ENCODE measurements at places on chromosomes 1 and 21.
A peak's percentile ranks its signal among the peaks of the same experiment; 100 is the strongest.

DNA sequence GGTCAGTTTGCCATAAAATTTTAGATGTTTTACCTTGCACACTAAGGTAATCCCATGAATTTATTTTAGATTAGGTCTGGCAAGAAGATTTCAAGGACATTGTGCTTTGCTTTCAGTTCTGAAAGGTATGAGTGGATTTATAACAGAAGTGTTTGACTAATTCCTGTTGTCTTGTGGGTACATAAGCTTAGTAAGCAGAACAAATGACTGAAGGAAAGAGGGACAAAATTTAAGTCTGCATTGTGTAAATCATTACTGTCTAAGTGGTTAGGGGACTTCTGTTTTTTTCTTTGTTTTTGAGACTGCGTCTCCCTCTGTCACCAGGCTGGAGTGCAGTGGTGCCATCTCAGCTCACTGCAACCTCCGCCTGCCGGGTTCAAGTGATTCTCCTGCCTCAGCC, 60.1 kb downstream of the PKN2 start:
- peak; percentile 42 for DNase-seq

GRCh38 chr1:207863893-207864535, 46.9 kb downstream of the CD34 start:
- peak; percentile 76 for DNase-seq

DNA sequence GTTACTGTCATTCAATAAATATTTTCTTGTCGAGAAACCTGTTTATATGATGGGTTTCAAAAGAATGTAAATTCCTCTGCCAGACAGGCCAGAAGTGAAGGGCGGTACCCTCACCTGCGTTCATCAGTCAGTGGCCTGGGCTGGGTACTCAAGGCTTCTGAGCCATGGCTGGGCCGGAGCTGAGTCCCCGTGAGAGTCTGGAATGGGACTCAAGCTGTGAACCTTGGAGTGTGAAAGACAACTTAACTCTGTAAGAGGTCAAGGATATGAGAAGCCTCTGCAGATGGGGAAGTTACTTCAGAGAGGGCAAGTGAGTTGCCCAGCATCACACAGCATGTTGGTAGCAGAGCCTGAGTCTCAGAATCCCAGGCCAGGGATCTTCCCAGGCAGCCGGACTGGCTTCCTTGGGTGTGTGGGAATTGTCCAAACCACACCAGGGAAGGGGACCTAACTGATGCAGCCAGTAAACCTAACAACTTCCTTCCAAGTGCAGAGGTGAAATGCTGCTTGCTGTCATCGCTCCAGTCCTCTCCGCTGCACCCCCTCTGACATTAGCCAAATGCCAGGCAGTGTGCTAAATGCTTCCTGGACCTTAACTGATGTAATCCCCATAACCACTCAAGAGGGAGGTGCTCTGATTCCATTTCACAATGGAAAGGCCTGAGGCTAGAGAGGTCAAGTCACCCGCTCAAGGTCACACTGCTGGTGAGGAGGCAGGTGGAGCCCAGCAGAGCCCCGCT, 4.8 kb downstream of the DISP3 start:
- no peak for DNase-seq

- no peak for DNase-seq
Measured at GRCh38 chr1:238232084-238232710, 341.5 kb upstream of the ZP4 start.

DNA sequence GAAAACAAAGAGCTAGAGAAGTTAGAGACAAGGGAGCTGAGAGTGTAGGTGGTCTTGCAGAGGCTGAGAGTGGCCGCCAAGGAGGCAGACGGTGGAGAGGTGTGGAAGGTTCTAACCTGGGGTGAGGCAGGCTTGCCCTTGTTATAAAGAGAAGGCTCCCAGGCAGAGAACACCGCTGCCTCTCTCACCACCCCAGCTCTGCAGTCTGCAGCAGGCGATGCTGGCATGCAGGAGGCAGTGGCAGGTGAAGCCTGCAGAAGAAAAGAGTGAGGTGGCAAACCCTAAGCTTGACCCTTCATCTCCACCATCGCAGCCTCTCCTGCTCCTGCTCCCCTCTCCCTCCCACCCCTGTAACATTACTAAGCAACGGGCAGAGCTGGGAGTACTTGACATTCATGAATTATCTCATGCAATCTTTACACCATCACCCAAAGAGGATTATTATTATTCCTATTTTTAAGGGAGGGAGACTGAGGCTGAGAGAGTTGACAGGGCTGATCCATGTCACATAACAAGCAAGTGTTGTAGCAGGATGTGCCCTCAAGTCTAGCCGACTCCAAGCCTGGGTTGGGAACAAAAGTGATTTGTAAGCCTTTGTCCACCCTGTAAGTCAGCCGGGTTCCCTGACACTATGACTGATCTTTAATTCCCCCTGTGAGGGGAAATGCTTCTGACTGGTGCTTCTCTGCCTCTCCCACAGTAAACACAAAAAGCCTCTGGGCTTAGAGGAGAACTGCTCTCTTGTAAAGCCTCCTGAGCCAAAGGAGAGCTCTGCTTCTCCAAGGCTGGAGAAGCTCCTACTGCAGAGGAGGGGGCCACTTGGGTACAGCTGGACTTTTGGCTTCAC, 36.1 kb downstream of the KANK4 start:
- no peak for DNase-seq

DNA sequence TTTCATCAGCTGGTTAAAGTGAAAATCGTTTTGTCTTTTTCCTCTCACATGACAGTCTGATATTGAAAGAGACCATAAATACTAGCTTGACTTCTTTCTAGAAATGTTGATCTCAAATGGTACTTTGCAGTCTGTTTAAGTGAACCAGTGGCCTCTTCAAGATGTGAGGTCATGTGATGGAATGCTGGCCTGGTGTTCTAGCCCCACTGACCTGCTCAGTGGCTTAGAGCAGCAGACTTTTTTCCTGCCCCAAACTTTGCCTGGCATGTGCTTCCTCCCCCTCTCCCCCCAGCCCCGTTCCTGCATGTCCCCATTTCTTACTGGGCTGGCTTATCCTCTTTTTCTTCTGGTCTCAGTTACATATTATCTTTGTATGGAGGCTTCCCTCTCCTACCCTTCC, 34.3 kb downstream of the ZYG11A start:
- no peak for DNase-seq

DNA sequence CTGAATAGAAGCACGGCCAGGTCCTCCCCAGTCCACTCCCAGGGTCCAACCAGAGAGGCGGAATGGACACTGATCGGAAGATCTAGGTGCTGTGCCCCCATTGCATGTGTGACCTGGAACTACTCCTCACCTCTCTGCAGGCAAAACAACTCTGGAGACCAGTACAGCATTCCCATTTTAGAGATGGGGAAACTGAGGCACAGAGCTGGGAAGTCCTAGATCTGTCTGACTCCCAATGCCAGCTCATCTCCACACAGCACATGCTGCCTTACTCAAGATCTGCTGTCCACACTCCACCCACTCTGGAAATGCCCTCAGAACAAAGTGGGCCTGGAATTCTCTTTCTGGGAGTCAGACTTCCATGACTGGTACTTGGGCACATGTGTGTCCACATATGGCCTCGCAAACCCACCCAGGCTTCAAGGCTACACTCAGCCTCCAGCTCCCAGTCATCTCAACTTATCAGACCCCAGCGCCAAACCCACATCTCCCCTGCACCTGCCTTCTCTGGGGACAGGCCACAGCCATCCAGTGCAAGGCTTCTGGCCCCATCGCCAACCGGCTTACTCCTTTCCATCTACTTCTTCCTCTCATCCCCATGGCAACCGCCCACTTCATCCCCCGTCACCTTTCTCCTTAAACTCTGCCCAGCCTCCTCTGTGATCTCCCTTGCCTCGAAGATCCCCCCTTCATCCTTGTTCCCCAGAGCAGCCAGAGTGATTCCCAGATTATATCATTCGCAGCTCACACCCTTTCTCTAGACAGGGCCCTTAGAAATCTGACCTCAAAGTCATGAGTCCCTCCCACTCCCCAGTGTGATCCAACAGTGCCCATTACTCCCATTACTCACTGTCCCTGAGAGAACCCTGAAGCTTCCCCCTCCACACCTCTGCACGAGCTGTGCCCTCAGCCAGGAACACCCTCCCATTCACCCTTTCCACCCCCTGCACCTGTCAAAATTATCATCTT, 2.7 kb downstream of the COL8A2 start:
- DNase-seq = no peak

DNA sequence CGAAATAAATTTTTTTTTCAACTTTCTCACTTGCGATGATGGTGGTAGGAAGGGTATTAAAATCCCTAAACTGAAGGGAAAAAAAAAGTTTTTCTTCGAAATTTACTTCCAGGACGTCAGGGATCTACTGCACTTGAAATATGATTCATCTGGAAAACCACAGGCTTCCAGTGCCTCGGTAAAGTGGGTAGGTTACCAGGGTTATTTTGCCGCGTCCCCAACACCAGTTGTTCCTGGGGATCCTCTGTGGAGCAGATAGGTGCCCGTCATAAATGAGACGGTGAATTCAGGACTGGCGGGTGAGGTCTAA, 773 bp downstream of the RABIF start:
- no peak for DNase-seq

DNA sequence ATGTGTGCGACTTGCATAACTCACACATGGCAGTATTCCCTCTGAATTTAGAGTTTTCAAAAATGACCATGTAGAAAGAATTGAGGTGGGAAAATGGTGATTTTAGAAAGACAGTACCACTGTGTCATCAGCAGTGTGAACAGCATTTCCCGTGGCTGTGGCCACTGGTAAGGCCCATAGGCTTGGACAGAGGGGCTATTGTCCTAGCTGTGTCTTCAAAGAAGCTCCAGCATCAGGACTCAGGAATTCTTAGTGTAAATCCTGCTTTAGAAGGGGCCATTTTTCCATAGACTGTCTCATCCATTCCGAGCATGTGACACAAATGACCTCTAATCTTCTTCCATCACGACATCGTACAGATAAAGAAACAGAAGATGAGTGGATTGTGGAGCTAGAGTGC, 119.3 kb upstream of the BACE2 start:
- DNase-seq = no peak

DNA sequence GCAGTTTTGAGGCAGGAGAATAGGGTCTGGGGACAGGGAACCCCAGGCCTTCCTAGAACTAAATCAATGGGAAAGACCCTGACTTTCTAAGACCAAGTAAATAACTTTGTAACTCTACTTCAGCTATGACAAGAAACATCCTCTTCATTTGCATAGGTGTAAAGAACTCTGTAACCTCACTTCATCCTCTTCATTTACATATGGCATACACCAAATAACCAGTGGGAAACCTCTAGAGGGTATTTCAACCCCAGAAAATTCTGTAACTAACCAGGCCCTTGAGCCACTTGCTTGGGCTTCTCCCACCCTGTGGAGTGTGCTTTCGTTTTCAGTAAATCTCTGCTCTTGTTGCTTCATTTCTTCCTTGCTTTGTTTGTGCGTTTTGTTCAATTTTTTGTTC, 495.6 kb downstream of the SIPA1L2 start:
- peak; percentile 3 for DNase-seq

DNA sequence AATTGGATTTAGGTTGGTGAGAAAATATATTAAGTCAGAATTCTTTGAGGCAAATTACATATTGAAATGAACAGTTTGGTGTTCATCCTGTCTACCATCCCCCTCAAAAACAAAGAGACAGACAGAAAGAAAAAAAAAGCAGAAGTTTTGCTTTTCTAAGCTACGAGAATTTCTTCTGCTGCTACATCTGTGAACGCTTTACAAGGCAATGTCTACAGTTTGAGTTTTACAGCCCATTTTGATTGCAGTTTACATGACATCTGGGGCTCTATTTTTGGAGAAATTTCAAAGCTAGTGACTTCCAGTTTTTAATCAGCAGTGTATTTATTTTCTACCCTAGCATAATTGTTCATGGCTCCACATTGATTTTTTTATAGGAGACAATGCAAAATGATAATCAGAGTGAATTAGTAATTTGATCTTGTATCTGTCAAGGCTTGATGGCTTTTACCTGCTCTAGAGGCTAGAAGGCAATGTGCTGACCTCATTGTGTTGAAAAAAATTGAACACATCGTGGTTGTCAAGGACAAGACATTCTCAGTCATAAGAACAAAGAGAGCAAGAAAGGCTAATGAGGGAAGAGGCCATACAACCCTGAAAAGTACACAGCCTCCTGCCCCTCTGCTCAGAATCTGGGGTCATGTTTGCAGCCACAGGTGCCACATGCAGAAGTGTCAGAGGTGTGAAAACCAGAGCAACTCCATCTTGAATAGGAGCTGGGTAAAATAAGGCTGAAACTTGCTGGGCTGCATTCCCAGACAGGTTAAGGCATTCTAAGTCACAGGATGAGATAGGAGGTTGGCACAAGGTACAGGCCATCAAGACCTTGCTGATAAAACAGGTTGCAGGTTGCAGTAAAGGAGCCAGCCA, 201.0 kb upstream of the CAMK1G start:
- DNase-seq = no peak

DNA sequence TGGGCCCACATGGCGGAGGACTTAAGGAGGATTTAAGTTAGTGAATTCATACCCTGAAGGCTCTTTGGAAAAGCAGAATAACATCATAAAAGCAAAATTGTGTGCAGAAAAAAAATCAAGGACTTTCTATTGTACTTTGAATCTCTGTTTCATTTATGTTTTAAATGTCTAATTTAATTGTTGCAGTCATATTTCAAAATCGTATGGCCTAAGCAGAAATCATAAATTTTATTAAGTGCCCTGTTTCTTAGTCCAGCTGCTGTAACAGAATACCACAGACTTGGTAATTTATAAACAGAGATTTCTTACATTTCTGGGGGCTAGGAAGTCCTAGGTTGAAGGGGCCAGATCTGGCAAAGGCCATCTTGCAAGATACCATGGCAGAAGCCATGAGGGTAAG, 555.6 kb downstream of the LTN1 start:
- no peak for DNase-seq

DNA sequence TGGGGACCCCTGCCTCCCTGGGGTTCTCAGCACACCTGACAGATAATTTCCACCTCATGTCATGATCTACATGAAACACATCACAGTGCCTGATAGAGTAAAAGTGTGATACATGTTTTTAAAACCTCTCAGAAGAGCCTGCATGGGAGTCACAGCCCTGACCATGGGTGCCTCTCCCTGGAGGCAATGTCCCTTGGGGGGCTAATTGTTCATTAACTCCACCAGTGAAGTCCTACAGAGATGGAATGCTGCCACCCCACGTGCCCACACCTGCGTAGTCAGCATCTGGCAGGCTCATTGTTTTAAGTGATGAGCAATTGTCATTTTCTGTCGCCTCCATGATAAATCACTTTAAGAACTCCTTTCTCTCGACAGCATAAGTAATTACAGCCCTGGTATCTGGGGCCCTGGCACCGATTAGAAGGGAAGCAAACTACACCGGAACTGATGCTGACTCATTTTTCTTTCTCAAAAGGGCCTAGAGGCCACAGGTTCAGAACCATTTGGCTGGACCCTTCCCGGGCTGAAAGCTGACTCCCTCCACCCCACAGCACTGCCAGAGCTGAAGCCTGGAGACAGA, 109.6 kb upstream of the GJB5 start:
- DNase-seq = no peak

GRCh38 chr1:154751690-154752089, 118.4 kb downstream of the KCNN3 start:
- DNase-seq = peak; percentile 24

GRCh38 chr1:31750858-31751510, 13.2 kb downstream of the ADGRB2 start:
- no peak for DNase-seq

- peak; percentile 64 for DNase-seq
Measured at GRCh38 chr1:239951511-239952140, 140.1 kb upstream of the FMN2 start.

GRCh38 chr1:25774921-25775771, 24.8 kb upstream of the SELENON start:
- DNase-seq = peak; percentile 69

- DNase-seq = no peak
Measured at GRCh38 chr1:33339413-33339812, 18.5 kb upstream of the A3GALT2 start.
